ENCODE measurements at places on chromosomes 12 and 14. TPM values are rescaled to one million over a fixed set of nuclear protein-coding genes. Genes with fewer than 3 reads are reported as not detected.

Gene PLEKHG7
- total RNA-seq, result not detected

DNA sequence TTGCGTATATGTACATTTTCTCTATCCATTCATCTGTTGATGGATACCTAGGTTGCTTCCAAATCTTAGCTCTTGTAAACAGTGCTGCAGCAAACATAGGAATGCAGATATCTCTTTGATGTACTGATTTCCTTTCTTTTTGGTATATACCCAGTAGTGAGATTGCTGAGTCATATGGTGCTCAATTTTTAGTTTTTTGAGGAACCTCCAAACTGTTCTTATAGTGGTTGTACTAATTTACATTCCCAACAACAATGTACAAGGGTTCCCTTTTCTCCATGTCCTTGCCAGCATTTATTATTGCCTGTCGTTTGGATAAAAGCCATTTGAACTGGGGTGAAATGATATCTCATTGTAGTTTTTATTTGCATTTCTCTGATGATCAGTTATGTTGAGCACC lies 44.3 kb downstream of the PELI2 start:
- peaks cover 42% of the 10 kb centered on the region for H3K36me3 ChIP-seq
- H3K27ac ChIP-seq, result no peak overlapping the region
- H3K27me3 ChIP-seq, result no peaks in the 10 kb centered on the region
- no peak for DNase-seq
- no peak overlapping the region for H3K4me3 ChIP-seq
- H3K4me1 ChIP-seq, result peaks cover 18% of the 10 kb centered on the region

GRCh38 chr14:100640471-100641273 lies 53.5 kb upstream of the BEGAIN start:
- no peak overlapping the region for H3K27ac ChIP-seq
- peaks cover 3% of the 10 kb centered on the region for H3K4me1 ChIP-seq
- no peak for DNase-seq
- H3K36me3 ChIP-seq, result no peaks in the 10 kb centered on the region
- no peak overlapping the region for H3K4me3 ChIP-seq

DNA sequence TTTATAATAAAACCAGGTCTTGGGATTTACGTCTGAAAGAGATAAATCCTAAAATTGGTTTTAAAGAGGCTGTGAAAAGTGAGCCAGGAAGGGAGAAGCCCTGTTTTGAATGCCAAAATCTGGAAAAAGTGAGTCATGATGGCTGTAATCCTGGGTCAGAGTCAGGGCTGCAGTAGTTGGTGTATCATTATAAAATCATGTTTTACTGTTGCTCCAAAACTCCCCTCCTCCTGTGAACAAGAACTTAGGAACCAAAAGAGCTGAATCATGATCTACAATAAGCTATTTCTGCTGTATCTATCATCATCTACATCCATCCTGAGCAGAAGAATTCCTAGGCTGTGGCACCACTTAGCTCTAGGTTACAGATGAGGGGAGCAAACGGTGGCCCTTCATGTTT lies 79.3 kb downstream of the LMO3 start:
- H3K27ac ChIP-seq, result peak overlapping the region; percentile 92
- peaks cover 67% of the 10 kb centered on the region for H3K4me1 ChIP-seq
- peak overlapping the region; percentile 43 for H3K4me3 ChIP-seq
- peak; percentile 92 for DNase-seq

Gene CLEC12A
- not detected for total RNA-seq

GRCh38 chr12:116969615-116970585 lies 59.1 kb downstream of the FBXW8 start:
- peaks cover 5% of the 10 kb centered on the region for H3K4me1 ChIP-seq
- H3K4me3 ChIP-seq, result no peak overlapping the region
- H3K36me3 ChIP-seq, result peaks cover 35% of the 10 kb centered on the region
- no peak for DNase-seq

- H3K27me3 ChIP-seq, result peaks cover 3% of the 10 kb centered on the region
- no peaks in the 10 kb centered on the region for H3K4me1 ChIP-seq
- no peaks in the 10 kb centered on the region for H3K36me3 ChIP-seq
- no peak overlapping the region for H3K27ac ChIP-seq
- no peak for DNase-seq
These were observed 6.7 kb upstream of the FZD10 start for GRCh38 chr12:130155416-130156073.

Data from HFFc6 (cell line).